ENCODE measurements at places on chromosomes 6 and 20.
A peak's percentile ranks its signal among the peaks of the same experiment; 100 is the strongest.

GRCh38 chr6:30074331-30075093, 1.1 kb downstream of the RNF39 start:
- no peak for DNase-seq

- DNase-seq = peak; percentile 7
Observed at GRCh38 chr20:48574383-48574782, 253.4 kb downstream of the PREX1 start.

GRCh38 chr6:5190507-5190906, 70.2 kb downstream of the LYRM4 start:
- DNase-seq = peak; percentile 98

DNA sequence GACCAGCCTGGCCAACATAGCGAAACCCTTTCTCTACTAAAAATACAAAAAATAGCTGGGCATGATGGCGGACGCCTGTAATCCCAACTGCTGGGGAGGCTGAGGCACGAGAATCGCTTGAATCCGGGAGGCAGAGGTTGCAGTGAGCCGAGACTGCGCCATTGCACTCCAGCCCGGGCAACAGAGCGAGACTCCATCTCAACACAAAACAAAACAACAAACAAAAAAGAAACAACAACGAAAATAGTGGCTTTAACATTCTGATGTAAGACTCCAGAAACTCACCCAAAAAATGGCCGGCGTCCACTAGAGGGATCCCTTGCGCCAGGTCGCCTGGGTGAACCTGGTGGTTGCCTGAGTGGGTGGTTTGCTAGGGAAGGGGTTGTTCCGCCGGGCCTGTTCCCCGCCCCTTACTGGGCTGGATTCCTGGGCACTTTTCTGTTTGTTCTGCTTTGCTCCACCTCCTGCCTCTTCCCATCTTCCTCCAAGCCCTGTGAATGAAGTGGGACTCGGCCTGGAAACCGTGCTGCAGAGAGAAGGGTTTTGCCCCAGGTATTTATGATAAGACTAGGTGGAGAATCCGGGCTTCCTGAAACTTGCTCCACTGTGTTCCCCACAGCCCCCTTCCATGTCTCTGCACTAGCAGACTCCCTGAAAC, 1.5 kb downstream of the PABPC1L start:
- DNase-seq = peak; percentile 71

DNA sequence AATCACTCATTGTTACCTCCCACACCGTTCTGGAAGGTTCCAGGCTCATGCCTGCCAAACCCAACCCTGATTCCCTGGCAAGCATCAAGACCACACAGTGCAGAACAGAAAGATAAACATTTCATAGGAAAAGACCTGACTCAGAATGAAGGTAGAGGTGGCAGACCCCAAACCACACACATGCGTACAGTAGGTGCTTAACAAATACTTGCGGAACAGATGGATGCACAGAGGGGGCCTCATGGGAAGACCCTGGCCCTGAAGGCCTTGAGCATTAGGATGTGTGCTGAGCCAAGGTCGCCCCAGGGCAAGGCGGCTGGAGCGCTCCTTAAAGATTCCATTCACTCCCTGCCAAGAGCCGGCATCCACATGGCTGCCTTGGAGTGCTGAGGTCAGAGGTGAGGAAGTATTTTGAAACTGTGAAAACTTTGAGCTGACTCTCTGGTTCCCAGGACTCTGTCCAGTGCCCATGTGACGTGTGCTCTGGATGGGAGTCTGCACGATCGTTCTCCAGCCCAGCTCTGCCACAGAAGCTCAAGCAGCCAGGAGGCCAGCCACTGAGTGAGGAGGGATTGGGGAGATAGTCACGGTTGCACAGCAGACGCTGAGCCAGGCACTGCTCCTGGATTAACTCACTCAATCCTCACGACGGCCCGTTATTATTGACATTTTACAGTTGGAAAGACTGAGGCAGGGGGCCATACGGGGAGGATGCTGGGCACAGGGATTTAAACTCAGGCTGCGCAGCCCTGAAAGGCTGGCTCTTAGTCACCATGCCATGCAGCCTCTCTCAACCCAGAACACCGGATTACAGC, 65.5 kb upstream of the AFDN start:
- peak; percentile 20 for DNase-seq

DNA sequence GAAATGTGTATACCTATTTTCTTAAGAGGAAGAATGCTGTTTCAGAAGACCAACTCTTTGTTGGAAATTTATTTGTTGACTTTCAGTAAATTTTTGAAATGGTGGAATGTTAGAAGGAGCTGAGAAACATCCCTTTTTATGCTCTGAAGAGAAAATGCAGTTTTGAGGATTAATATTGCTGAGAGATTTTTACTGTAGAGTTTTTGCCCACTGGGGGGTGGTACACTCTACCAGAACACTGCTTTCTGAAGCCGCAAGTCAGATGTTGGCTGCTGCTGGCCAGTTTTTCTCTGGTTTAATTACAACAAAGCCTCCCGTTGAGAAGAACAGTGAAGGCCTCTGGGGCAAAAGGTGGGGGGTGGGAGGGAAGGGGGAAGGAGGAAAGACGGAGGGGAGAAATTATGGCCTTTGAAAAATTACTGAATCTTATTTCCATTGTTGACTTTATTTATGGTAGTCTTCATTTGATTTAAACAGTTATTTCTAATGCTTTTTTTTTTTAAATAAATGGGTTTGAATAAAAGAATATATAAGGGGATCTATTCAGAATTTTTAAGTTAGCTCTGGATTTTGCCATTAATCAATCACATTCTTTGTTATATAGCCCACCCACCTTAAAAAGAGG, 3.0 kb downstream of the FLRT3 start:
- DNase-seq = peak; percentile 61

- DNase-seq = peak; percentile 51
Observed at GRCh38 chr20:54194724-54195438, 13.0 kb upstream of the PFDN4 start.

DNA sequence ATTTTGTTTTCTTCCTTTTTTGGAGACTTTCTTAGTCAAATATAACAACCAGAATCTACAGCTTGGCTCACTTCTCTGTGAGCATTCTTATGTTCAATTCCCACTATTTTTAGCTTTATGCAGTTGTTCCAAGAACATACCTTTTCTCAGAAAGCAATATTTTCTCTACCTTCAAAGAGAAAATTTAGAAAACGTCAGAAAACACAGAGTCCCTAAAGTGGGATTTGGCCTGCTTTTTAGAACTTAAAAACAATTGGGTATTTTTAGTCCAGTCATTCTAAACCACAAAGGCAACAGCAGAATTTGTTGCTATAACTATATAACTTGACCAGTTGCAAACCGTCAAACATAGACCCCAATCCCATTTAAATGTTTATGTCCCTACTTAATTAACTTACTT, 133.1 kb downstream of the MOXD1 start:
- DNase-seq = no peak

- no peak for DNase-seq
Observed at GRCh38 chr20:19254956-19255355, 42.5 kb downstream of the SLC24A3 start.

- DNase-seq = no peak
Observed at GRCh38 chr6:18153311-18153703, 1.6 kb downstream of the TPMT start.

DNA sequence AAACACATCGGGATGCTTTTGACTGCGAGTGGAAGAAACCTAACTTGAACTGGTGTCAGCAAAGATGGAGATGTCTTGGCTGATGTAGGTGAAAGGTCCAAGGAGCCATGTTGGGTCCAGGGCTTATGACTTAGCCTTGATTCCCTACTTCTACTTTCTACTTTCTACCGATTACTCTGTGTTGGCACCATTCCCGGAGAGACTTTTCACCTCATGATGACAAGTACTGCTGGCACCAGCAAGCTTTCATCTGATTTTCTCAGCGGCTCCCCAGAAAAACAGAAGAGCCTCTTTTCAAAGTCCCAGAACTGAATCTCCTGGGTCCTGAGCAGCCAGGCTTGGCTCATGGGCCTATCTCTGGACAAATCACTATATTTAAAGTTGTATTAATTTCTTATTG, 4.9 kb upstream of the EDN3 start:
- no peak for DNase-seq

DNA sequence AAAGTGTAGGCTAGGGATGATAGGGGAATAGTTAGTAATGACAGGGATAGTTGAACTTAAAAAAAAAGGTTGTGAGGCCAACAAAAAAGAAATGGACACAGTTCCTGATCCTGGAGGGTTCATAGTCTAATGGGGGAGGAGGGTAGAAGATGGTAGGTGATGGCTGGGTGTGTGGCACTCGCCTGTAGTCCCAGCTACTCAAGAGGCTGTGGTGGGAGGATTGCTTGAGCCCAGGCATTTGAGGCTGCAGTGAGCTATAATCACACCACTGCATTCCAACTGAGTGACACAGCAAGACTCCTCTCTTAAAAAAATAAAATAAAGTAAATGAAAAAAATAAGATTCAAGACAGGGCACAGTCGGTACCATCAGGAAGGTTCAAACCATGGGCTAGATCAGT, 2.4 kb upstream of the MICB start:
- DNase-seq = peak; percentile 52

- peak; percentile 38 for DNase-seq
Observed at GRCh38 chr6:137693711-137694110, 173.3 kb upstream of the TNFAIP3 start.
